ENCODE measurements at places on chromosomes 16 and 17. TPM values are rescaled to one million over a fixed set of nuclear protein-coding genes. Genes with fewer than 3 reads are reported as not detected.

The RCVRN gene
- total RNA-seq, result not detected

The FCSK gene
- 11.8 TPM for total RNA-seq

The AMDHD2 gene
- 19.3 TPM for total RNA-seq

The TMEM107 gene
- 46.1 TPM for total RNA-seq

The ALOX15 gene
- not detected for total RNA-seq

The SLC39A11 gene
- total RNA-seq, result 15.7 TPM

The PDE6G gene
- not detected for total RNA-seq

The KRT40 gene
- not detected for total RNA-seq

The UTS2R gene
- total RNA-seq, result not detected

The RND2 gene
- total RNA-seq, result 0.21 TPM

The CCDC92B gene
- 0.07 TPM for total RNA-seq

The TPPP3 gene
- 0.19 TPM for total RNA-seq

The TBC1D3 gene
- not detected for total RNA-seq

The OR4D1 gene
- total RNA-seq, result not detected

The KCNJ18 gene
- total RNA-seq, result not detected

The HSF5 gene
- not detected for total RNA-seq

The SP6 gene
- total RNA-seq, result 5.2 TPM

The ITPRIPL2 gene
- total RNA-seq, result 19.8 TPM

The INO80E gene
- 49.0 TPM for total RNA-seq

The EPX gene
- not detected for total RNA-seq

The UBALD1 gene
- 8.1 TPM for total RNA-seq

The FBXW10 gene
- total RNA-seq, result 0.09 TPM

The CDK5R1 gene
- 7.7 TPM for total RNA-seq

The CDT1 gene
- 56.5 TPM for total RNA-seq

The NUPR1 gene
- total RNA-seq, result 8.9 TPM

The HEATR9 gene
- total RNA-seq, result not detected

The CENPN gene
- 26.9 TPM for total RNA-seq

The SLC47A1 gene
- 2.9 TPM for total RNA-seq

The LITAFD gene
- total RNA-seq, result not detected

The KRT222 gene
- total RNA-seq, result not detected

The GRAPL gene
- not detected for total RNA-seq

The VASN gene
- 15.0 TPM for total RNA-seq

The MLST8 gene
- 81.9 TPM for total RNA-seq

The RDM1 gene
- 4.6 TPM for total RNA-seq

The CAMKK1 gene
- 5.8 TPM for total RNA-seq

The RNU2-1 gene
- total RNA-seq, result not detected

All from airway epithelial cell (primary cell).